ENCODE measurements at places on chromosomes 16 and 17.

DNA sequence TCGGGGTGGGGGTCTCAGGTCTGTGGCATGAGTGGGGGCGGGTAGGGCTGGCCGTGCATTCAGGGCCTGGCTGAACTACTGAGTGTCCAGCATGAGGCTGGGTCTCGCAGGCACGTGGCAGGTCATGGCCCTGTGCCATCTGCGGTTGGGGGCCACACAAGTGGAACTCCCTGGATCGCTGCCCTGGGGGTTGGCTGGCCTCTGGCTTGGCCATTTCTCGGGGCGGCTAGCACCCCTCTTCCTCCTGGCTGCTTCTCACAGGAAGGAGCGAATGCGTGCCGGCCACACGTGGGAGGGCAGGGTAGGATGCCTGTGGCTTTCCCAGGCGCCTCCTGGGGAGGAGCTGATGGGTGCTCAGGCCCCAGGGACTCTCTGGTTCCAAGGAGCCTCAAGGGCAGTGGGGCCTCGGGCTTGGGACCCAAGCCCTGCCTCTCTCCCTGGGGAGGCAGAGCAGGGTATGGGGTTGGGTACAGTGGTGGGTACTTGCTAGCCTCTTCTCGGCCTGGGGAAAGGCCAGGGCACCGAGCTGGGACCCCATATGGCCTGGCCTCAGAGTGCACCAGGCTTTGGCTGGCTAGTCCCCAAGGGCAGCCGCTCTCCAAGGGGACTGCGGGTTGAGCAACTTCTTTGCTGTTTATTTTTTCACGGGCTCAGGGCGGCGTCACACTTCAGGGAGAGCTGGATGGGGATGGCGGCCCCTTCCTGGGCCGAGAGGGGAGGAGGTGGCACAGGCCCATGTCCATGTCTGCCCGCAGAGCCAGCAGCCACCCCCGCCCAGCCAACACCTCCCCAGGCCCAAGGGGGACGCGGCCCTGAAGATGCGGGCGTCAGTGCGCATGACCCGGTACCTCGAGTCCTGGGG, 37.5 kb downstream of the ADCY7 start:
- DNase-seq = no peak

DNA sequence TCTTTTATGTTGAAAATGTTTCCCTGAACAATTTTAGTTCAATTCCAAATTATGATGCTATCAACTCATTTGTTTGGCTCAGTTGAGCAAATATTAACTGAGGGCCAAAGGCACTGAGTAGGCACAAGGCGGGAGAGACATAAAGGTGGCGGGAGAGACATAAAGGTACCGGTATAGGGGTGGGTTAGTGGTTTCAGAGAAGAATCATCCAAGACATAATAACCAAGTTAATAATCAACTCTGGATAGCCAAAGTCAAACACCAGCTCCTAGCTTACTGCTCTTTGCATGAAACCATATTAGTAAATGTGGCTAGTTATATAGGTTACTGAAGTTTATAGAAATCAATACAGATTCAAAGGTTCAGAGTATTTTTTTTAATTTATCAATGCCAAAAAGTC, 91.7 kb downstream of the RPGRIP1L start:
- DNase-seq = no peak

DNA sequence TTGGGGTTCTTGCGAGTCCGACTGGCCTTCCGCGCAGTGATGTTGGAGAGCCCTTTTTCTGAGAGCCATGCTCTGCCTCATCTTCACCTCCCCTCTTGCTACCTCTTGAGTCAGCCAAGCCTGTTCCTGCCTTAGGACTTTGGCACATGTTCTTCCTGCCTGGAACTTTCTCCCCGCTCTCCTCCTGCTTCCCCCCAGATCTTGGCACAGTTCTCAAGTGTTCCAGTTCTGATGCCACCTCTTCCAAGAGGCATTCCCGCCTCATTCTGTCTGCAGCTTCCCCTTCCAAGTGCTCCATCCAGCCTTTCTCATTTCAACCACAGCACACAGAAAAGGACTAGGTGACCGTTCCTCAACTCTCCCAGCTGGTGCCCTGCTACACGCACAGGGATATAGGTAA, 7.7 kb downstream of the AKAP1 start:
- DNase-seq = no peak

- no peak for DNase-seq
Measured at GRCh38 chr17:7330638-7331015, 1.5 kb upstream of the NEURL4 start.

DNA sequence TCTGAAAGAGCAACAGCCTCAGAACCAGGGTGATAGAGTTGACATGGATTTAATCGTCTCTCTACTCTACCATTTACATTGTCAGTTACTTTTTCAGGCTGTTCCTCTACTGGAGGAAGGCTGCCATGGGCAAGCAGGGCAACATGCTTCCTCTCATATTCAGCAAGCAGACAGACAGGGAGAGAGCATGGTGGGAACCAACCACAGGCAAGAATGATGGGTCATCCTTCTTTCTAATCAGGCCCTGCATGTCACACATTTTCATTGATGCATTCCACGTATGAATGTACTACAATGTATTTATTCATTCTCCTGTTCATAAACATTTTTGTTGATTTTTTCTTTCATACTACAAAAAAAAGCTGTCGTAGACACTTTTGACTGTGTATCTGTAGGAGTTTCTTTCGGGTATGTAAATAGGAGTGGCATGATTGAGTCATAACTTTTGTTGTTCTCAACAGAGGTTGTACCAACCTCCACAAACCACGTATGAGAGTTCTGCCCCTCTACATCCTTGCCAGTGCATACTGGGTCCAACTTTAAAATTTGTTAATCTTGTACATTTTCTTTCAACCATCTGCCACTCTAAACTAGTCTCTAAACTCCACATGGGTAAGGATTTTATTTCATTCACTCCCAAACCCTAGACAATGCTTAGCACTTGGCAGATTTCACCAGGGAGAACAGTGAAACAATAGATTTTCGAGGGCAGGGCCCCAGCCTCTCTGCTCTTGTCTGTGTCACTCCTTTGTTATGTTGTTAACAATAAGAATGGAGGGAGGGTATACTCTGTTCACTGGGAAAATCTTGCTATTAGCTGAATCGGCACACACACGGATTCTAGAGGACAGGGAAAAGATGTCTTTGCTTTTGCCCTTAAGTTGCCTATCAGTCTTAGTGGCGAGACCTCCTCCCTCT, 58.7 kb downstream of the CMC2 start:
- no peak for DNase-seq

- DNase-seq = no peak
Measured at GRCh38 chr17:66192378-66192687, 400 bp upstream of the CEP112 start.

- DNase-seq = no peak
Measured at GRCh38 chr16:89172171-89172527, 601 bp downstream of the CDH15 start.
